Activated T-helper 1 cell treated with anti-CD3 and anti-CD28 coated beads, Interleukin-2, amount 50 U/mL, for 16 hours (primary cell): ENCODE measurements at places on chromosomes 2 and 18.

GRCh38 chr18:34936772-34937171 lies 104.4 kb upstream of the MAPRE2 start:
- DNase-seq = no peak

- no peak for DNase-seq
Measured at GRCh38 chr18:40555914-40556313, 1399.1 kb upstream of the PIK3C3 start.

DNA sequence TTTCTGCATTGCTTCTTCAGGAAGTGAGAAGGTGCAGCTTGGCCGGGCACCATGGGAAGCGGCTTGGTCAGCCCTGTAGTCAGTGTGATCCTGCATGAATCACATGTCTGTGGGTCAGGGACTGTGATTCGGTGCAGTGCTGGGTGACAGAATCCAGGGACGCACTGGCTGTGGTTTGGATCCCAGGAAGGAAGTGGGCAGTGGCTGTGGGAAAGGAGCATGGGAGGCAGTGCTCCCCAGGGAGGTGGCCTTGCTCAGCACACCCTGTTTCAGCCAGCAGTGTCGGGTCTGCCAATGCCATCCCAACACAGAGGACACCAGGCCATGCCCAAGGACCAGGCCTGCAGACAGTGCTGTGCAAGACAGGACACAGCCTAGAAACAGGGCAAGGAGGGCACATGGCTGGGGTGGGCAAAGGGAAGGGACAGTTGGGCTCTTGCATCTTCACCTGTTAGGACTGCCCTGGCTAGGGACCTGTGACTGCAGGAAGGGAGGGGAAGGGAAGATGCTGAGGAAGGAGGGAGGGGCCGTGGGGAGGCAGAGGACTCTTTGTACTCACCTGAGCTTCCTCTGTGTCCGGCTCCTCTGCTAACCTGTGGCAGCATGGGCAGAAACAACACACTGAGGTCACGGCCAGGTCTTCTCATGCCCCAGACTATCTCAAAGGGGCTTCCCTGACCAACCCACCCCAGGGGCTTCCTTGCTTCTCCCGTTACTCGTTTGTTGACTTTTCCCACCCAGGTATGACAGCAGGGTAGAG lies 37.2 kb upstream of the DNMT3A start:
- no peak for DNase-seq

DNA sequence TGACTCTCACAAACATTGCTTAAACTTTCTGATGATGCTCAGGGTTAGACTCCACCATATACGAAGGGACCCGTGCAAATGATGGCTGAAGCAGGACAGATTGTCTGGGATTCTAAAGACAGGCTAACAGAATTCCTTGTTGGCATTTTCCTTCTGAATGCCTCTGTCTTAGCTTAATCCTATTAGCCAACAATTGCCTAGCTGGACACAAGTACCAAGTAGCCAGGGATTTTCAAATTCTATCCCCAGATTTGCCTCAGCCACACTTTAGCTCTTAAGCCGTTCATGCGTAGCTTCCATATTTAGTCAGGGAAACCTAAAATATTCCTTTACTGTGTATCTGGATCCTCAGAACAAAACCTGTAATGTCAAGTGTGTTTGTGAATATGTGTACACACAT lies 40.0 kb downstream of the COL4A3 start:
- DNase-seq = no peak

DNA sequence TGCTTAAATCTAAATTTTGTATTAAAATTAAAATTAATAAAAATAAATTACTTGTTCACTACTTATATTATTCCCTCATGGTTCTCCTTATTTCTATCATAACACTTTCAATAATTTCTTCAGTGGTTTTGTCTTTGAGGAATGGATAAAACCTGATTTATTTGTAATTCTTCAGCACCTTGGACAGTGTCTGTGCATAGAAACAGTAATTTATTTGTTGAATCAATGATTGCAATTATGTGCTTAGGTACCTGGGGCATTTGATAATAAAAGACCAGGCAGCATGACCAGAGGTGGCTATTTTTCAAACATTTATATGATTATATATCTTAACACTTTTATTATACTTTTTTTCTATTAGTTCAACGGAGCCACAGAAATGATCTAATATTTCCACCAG lies 1062.7 kb downstream of the DSC3 start:
- no peak for DNase-seq

GRCh38 chr2:42138163-42139015 lies 30.8 kb upstream of the EML4 start:
- no peak for DNase-seq

DNA sequence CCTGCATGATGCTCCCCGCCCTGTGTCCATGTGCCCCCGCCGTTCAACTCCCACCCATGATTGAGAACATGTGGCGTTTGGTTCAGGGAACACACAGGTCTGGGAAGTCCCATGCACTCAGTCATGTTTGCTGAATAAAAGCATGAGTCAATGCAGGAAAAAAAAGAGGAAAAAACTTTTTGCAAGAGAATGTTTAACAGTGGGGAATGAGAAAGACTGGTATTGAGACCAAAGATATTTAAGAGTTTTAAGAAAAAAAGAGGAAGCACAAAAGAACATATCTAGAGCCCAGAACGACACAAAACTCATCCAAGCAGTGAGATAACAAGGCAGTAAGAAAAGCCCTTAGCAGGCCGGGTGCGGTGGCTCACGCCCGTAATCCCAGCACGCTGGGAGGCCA lies 279.2 kb upstream of the THSD7B start:
- DNase-seq = no peak

DNA sequence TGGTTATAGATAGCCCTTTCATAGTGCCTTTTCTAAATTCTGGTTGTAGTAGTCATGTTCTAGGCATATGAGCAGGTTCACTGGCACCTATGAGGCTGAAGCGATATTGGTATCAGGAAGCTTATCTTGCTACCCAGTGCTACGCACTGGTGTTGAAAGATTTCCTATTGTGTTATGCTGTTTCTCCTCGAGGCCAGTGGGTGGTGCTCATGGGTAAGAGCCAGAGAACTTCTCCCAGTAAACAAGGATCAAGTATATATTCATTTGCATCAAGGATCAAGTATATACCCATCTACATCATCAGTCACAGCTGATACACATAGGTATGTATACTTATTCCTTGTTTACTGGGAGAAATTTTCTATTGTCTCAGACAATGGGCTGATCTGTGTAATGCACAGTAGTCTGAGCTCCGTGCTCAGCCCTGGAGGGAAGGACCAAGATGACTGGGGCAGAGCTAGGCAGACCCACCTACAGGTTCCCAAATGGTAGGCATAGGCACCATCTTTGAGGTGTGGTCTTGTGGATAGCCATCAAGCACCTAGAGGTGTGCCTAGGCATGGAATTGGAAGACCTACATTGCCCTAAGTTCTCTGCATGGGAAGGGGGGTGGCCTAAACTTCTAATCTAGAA lies 101.2 kb upstream of the GALNT13 start:
- no peak for DNase-seq

- no peak for DNase-seq
Measured at GRCh38 chr2:162490052-162490717, 146.3 kb downstream of the GCA start.

GRCh38 chr2:231648579-231649174 lies 56.0 kb downstream of the TEX44 start:
- DNase-seq = no peak

DNA sequence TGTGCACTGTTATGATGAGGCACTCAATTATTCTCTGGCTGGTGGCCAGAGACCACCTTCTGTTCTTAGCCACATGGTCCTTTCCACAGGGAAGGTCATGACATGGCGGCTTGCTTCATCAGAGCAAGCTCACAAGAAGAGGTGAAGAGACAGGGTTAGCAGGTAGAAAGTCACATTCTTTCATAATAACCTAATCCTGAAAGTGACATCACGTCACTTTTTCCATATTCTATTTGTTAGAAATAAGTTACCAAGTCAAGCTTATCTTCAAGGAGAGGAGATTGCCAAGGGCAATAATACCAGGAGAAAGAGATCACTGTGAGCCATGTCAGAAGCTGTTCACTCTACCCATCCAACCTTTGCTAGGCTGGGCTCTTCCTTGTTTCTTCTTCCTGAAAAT lies 139.4 kb downstream of the OSR1 start:
- DNase-seq = no peak

DNA sequence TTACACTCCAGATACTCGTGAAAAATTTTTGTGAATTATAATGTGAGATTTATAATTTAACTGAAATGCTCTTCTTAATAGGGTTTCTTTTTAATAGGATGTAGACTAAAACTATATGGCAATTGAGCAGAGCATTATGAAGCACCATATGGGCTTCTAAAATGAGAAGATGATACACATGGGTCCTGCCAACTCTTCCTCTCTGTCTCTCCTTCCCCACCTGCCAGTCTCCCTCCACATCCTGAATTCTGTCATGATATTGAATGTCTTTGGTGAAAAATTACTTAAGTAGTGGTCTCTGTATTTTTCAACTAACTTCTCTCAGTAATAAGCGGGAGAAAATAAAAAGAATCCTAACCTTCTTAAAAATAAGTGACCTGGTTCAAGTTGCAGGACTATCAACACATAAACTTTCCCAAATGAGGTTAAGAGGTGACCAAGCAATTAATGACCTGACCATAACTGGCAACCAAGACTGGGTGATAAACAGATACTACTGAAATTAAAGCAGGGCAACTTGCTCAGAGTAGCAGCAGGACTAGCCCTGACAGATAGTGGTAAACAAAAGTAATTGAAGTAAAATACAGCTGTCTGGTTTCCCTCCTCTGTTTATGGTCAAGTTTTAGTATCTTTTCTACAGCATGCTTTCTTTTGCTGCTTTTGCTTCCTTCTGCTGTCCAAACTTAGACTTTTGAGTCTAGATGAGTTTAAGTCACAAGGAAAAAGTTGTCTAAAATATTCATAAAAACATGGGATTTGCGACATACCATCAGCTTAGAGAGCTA lies 117.1 kb upstream of the PDE1A start:
- DNase-seq = no peak

- DNase-seq = no peak
Measured at GRCh38 chr2:72278046-72278445, 130.4 kb upstream of the CYP26B1 start.

DNA sequence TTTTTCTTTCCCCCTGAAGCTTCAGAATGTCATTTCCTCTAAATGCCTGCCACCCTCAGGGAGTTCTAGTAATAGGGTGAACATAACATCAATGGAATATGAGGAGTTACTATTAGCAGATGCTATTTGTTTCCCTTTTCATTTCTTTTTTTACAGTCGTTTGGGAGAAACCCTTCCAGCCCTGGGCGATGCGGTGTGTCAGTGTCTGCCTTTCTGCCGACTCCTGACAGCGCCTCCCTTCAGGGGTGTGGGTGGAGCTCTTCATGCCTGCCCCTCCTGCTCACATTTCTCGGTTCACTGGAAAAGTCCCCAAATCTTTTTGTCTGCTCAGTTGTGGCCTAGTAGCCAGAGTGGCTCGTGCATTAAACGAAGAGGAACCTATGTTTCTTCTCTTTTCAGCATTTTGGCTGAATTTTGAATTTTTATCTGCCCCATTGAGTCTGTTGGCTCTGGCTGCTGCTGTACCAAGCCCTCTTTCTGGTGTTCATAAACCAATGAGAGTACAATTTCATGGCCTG lies 72.3 kb downstream of the FMNL2 start:
- no peak for DNase-seq

DNA sequence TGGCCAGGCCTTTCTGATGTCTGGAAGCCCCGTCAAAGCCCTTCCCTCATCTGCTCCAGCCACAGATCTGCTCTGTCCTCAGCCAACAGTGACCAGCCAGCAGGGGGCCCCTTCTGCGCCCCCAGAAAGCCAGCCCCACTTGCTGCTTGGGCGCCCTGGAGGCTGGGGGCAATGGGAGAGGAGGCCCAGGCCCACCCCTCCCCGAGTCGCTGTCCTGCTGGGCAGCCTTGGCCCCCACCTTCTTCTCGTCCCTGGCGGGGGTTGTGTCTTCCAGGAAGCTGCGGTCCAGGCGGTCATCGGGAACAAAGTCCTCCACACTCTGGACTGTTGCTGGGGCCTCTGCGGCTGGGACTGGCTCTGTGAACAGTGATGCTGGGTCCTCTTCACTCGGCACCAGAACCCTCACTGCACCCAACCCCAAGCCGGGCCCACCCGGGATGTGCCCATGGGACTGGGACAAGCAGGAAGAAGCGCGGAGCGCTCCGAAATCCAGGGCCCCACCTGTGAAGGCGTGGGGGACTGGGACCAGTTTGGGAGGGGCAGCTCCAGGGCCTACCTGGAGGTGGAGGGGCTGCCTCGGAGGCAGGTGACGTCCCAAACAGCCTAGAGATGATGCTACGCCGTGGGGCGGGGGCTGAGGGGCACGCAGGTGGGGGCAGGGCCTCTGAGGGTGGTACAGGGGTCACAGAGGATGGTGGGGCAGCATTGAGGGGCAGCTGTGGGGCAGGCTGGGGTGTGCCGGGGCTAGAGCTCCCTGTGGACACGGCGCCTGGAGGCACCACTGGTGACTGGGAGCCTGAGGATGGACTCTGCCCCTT lies 257.6 kb downstream of the ANKRD30B start:
- no peak for DNase-seq

GRCh38 chr2:205610437-205610836 lies 71.9 kb upstream of the NRP2 start:
- no peak for DNase-seq

- no peak for DNase-seq
Measured at GRCh38 chr2:237344942-237345341, 69.0 kb downstream of the COL6A3 start.

- no peak for DNase-seq
Measured at GRCh38 chr2:223273995-223274394, 222.0 kb downstream of the KCNE4 start.

GRCh38 chr2:218394298-218395089 lies 5.2 kb upstream of the CTDSP1 start:
- no peak for DNase-seq

- no peak for DNase-seq
Measured at GRCh38 chr2:42791606-42792005, 777 bp downstream of the HAAO start.

- no peak for DNase-seq
Measured at GRCh38 chr18:58226429-58226828, 182.4 kb downstream of the NEDD4L start.

DNA sequence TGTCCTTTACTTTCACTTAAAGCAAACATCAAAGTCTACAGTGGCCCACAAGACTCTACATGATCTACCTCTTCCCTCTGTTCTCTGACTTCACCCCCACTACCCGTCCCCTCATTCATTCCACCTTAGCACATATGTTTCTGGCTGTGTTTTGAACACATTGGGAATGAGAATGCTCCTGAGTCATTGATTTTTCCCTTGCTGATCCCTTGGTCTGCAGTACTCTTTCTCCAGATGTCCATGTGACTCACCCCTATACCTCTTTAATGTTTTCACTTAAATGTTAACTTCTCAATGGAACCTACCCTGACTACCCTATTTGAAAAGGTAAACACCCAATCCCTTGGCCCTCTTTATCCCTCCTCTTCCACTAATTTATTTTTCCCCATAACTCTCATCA lies 30.7 kb upstream of the FRZB start:
- DNase-seq = no peak

GRCh38 chr2:203122317-203122986 lies 107.8 kb downstream of the NBEAL1 start:
- DNase-seq = no peak
